ENCODE measurements at places on chromosomes 3 and 15.
A peak's percentile ranks its signal among the peaks of the same experiment; 100 is the strongest.

GRCh38 chr3:40333852-40334251 lies 24.3 kb downstream of the EIF1B start:
- no peak for DNase-seq

DNA sequence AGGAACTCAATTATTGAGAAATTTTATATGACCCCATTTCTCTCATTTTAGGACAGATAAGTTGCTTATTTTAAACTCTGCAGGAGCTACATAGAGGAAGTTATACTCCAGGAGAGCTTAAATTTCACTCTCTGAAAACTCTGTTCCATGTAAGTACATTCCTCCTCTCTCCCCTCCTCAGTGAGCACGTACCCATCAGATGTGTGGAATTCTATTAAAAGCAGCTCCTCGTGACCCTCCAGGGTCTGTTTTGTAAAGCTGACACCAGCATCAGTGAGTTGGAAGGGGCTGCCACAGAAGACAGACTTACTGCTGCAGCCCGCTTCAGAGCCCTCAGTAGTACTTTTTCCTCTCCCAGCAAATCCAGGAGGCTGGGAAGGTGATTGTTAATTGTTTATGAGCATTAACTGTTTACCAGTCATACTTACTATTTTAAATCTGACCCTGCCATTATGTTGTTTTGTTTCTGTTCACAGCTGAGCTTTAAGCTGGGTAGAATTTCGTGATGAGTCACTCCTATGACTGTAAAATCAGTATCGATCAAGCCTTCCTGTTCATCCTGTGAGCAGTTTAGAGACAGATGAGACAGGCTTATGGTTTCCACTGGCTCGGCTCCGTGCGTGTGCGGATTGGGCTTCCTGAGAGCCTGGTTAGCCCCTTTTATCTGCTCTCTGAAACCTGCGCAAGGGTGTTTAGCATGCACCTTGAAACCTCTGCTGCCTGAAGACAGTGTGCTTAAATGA lies 20.4 kb downstream of the IGF1R start:
- peak; percentile 65 for DNase-seq

GRCh38 chr3:22962244-22962643 lies 240.9 kb upstream of the UBE2E2 start:
- no peak for DNase-seq

GRCh38 chr3:20652231-20652986 lies 466.4 kb upstream of the SGO1 start:
- no peak for DNase-seq

GRCh38 chr3:158710601-158711000 lies 21.7 kb downstream of the RARRES1 start:
- no peak for DNase-seq

DNA sequence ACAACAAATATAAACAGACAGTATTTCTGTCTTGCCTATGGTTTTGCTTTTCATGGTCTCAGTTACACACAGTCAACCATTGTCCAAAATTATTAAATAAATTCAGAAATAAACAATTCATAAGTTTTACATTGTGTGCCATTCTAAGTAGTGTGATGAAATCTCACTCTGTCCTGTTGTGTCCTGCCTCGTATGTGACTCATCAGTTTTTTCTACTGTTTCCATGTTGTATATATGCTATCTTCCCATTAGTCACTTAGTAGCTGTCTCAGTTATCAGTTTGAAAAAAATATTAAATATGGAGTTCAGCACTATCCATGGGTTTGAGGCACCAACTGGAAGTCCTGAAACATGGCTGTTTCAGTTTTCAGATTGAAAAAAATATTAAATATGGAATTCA lies 282.4 kb upstream of the GRM7 start:
- no peak for DNase-seq

- DNase-seq = no peak
Measured at GRCh38 chr3:4008205-4008604, 209.0 kb downstream of the LRRN1 start.

GRCh38 chr3:108414007-108414406 lies 96.4 kb downstream of the MYH15 start:
- DNase-seq = no peak

DNA sequence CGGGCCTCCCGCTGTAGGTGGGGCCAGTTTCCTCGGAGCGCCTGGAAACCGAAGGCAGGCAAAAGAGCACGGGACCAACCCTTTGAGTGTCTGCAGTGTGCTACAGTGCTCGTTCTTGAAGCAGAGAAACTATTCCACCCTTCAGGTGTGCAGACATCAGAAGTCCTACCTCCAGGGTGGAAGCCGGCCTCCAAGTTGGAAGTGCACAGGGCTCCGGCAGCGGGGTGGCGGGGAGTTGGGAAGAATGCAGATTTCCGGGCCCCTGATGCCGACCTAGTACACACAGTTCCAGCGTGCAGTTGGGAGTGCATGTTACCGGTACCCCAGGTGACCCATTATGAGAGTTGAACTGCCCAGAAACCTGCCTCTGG lies 3.0 kb downstream of the KLF13 start:
- DNase-seq = no peak

GRCh38 chr15:80233581-80233980 lies 18.4 kb downstream of the CTXND1 start:
- DNase-seq = no peak

GRCh38 chr3:149647812-149648211 lies 10.0 kb downstream of the WWTR1 start:
- DNase-seq = no peak

- no peak for DNase-seq
Measured at GRCh38 chr15:65305776-65306175, 1.3 kb downstream of the RNU5B-1 start.

DNA sequence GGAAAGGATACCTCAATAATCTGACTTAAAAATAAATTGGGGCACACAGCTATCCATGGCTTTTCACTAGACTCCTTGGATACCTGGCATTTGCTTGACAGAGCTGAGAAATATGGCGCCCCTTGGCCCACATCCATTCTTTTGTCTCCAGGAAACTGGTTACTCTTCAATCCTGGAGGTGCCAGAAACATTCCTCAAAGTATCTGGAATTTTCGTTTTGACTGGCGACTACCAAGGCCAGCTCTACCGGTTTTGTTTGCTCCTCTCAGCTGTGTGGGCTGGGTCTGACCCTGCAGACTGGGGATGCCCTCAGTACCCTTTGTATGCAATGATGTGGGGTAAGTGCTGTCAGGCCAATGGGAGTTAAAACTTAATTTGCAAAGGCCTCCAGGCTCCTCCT lies 27.0 kb downstream of the KATNBL1 start:
- DNase-seq = no peak

DNA sequence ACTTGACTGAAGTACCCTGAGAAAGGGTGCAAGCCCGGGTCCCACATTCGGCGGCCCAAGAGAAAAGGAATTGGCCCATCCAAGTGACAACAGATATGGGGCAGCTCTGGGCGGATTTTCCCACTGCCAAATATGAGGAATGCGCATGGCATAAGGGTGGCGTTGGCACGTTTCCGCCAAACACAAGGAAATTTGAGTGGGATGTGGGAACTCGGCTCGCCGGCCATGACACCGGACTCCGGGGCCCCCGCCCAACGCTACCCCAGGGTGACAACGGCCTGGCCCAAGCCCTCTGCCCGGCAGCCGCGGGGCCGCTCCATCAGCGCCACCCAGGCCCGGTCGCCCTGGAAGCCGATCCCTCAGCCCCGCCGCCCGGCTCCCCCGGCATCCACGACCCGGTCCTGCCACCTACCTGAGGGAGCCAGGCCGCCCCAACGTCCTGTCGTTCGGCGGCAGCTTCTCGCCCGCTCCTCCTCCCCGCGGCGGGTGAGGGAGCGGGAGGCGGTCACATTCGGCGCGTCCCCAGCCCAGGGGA lies 449 bp downstream of the RAF1 start:
- peak; percentile 86 for DNase-seq

DNA sequence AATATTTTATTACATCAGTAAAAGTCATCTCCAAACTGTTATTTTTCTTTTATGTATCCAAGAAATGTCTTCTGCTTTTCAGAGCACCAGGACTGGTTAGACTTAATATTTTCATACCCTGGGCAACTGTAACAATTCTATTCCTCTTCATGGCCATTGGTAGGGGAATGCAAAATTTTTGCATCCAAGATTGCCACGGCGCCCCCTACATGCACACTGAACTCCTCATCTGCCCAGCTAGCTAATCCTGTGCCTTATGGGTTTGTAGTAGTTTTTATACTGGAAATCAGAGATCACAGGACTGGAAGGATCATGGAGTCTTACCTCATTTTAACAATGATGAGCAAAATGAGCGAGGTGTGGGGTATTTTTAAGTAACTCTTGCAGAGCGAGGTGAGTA lies 74.2 kb downstream of the CRTC3 start:
- DNase-seq = peak; percentile 78

DNA sequence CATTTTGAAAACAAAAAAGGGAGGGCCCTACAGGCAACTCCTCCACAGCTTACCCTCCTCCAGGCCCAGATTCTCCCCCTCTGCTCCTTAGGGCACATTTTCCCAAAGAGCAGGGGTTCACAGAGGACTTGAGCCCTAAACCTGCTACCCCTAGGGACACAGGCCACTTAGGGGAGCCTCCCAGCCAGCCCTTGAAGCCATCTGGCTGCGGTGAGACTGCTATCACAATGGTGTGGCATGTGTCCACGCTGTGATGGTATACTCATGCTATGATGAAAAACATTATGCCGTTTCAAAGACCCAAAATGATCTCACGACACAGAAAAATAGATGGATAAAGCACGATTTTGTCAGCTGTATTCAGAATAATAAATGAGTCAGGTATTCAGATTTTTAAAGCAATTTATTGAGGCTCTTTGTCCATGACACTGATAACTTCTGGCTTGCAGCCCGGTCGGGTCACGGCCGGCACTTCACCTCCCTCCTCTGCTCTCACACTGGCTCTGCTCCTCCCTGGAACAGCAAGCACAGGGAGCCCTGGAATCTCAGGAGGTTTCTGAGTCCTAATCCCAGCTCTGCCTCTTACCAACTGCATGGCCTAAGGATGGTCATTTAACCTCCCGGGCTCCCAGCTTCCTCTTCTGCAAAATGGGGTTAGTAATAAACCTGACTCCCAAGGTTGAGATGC lies 115.3 kb downstream of the MEGF11 start:
- no peak for DNase-seq

- no peak for DNase-seq
Measured at GRCh38 chr3:100556673-100557310, 52.6 kb upstream of the ADGRG7 start.

- no peak for DNase-seq
Measured at GRCh38 chr15:90145259-90145658, 43.0 kb upstream of the IDH2 start.

- no peak for DNase-seq
Measured at GRCh38 chr3:143595456-143596077, 252.7 kb downstream of the SLC9A9 start.

DNA sequence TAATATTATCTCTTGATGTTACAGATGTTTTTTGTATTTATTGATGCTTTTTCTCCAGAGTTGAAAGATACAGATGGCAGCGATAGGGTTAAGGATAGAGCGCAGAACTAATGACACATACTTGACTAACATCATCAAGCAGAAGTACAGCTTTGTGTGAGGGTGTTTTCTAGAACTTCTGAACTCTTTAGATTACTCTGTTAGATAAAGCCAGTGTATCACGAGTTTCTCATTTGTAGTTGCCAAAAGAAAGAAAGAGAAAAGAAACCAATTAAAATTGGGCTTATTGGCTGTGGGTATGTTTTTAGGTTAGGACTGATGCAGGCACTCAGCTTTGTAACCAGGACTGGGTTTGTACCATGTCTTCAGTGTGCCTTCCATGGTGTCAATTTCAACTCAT lies 6.6 kb upstream of the GPR171 start:
- DNase-seq = no peak

GRCh38 chr3:185813691-185814215 lies 11.1 kb downstream of the IGF2BP2 start:
- DNase-seq = no peak

DNA sequence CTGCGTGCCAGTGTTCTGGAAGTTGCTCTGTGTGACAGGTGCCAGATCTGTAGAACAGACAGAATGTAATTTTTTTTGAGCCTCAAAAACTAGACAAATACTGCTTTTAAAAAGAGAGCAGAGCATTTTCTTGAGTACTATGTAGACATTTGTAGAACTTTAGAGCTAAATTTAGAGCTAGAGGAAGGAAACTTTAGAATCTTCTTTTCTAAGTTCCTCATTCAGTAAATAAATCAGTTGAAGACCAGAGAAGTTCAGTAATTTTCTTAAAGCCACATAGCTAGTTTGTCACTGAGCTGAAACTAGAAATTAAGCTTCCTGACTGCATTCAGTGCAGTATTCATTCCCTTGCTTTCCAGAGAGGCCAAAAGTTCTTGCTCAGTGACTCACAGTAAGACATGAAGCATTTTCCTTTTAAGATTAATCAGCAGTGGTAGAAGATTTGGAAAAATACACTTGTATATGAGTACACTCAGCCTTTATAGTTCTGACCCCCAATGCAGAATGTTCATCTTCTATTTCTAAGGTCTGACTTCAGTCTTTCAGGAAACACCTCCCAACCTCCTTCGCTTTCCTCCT lies 83.6 kb upstream of the TSEN2 start:
- no peak for DNase-seq

GRCh38 chr15:52805351-52806283 lies 15.5 kb upstream of the ONECUT1 start:
- DNase-seq = no peak

GRCh38 chr3:43155464-43156121 lies 49.7 kb upstream of the POMGNT2 start:
- no peak for DNase-seq

DNA sequence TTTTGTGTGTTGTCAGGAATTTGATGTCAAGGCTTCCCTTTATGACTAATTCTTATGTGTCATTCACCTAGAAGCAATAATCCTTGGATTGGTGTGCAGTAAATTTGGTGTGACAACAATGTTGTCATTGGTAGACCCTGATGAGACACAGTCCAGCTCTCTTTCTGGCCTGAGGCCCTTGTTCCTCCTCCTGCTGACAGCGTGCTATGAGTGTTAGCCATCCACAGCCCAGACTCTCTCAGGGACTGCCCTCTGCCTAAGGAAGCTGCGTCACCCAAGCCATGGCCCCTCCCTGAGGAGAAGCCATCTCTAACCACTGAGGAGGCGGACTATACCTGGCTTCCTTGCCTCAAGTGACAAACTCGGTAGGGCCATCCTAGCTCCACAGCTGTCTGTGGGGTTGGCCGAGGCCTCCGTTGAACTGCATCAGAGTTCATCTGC lies 13.3 kb upstream of the TM4SF1 start:
- DNase-seq = no peak

DNA sequence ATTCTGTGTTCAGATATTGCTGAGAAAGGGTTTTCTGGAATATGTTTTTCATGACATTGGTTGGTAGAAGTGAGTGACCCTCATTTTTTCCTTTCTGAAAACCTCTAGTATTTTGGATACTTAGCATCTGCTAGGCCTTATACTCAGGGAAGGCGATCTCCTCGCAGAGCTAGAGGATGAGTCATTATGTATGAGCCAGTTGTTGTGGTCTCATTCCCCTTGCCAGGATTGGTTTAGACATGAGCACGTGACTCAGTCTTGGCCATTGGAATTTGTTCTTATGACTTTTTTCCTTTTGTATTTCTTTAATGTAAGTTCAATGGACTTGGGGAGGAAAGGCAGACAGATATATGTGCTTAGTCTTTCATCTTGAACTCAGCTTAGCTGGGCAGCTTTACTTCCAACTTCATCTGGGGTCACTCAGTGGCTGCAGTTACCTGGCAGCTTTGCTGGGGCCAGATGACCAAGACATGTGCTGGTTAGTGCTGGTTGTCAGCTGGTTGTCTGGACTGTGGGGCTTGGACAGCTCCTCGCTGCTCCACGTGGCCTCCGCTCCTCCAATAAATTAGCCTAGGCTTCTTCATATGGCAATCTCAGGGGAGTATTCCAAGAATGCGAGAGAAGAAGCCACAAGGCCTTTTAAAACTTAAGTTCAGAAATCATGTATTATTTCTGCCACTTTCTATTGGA lies 207.5 kb downstream of the IL20RB start:
- DNase-seq = no peak

GRCh38 chr3:120214176-120214575 lies 70.8 kb downstream of the GPR156 start:
- no peak for DNase-seq

- no peak for DNase-seq
Measured at GRCh38 chr3:87270908-87271700, 5.3 kb downstream of the POU1F1 start.

Data from activated effector memory CD4-positive, alpha-beta T cell treated with anti-CD3 and anti-CD28 coated beads, Interleukin-2, amount 50 U/mL, for 16 hours (primary cell).